ENCODE measurements at places on chromosomes 12 and 14.

DNA sequence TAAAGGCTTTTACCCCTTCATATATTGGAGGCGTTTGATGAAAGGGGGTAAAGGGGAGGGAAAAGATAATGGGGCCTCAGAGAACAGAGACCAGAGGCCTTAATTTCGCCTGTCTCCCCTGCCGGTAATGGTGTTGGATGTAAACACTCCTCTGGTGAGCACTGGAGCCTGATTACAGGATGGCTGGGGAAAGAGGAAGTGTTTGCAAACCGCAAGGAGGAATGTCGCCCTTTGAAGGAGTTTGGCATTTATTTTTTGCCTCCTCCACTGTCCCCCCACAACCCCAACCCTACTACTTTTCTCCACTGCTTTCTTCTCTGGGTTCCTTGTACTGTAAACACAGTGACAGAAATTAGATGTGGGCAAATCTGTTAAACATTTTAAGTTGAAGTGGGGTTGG lies 211.9 kb upstream of the TBX3 start:
- DNase-seq: no peak

DNA sequence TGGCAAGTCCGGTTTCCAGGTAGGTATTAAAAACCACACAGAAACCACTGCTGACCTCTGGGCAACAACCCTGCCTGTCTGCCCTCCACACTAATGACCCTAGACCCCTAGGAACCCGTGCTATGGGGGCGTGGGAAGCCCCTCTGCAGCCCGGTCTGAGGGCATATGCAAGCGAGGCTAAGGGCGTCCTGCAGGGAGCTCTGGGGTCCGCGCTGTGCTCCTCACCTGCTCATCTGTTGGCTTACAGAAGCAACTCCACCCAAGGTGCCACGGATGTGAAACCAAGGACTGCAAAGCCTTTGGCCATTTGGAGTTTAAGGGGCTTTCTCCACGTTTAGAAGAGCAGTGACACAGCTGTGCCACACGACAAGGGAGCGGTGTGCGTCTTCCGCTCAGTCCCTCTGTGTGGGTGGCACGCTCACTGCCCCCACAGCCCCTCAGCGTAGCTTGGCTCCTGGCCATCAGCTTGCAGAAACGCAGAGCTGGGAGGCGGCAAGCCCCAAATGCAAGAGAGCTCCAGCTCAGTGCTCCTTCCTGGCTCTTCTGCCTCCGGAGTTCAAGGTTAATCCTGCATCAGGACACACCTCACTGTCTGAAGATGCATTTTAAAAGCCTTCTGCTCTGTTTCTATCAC lies 18.4 kb downstream of the AMN start:
- DNase-seq: no peak

- DNase-seq: peak; percentile 43
Measured at GRCh38 chr14:106843951-106844483, 1317.6 kb downstream of the TMEM121 start.

DNA sequence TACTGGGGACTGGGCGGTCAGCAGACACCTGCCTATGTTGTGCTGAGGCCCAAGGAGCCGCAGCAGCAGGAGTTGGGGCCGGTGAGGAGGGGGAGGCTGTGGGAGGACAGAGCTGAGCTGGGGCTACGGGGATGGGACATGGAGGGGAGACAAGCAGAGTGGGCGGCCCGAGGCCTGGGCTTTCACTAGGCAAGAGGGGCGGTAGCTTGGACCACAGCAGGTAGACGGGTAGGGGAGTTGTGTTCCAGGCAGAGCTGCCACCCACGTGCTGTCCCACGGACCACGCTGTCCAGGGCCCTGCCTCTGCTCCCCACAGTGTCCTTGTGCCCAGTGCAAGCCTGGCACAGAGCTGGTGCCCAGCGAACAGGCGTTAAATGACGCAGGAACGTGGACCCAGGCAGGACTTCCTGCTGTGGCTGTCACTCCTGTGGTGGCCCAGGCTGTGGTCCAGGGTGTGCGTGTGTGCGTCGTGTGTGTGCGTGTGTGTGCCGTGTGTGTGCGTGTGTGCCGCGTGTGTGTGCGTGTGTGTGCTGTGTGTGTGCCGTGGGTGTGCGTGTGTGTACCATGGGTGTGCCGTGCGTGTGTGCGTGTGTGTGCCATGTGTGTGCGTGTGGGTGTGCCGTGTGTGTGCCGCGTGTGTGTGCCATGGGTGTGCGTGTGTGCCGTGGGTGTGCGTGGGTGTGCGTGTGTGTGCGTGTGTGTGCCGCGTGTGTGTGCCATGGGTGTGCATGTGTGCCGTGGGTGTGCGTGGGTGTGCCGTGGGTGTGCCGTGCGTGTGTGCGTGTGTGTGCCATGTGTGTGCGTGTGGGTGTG lies 6.8 kb downstream of the CEP170B start:
- no peak for DNase-seq

Data from inflammatory macrophage treated with lipopolysaccharide for 1 hour (primary cell).